ENCODE measurements at places on chromosomes 3 and 15. TPM values are rescaled to one million over a fixed set of nuclear protein-coding genes. Genes with fewer than 3 reads are reported as not detected.

The GOLGA6L10 gene
- total RNA-seq: 1.1 TPM

The SPATA12 gene
- not detected for total RNA-seq

The CFAP161 gene
- 0.16 TPM for total RNA-seq

The RASGRF1 gene
- total RNA-seq: under 0.01 TPM

The LARP6 gene
- 93.6 TPM for total RNA-seq

The WWTR1 gene
- total RNA-seq: 23.2 TPM

The EPHB1 gene
- 0.63 TPM for total RNA-seq

The RASL12 gene
- 31.7 TPM for total RNA-seq

The TGM4 gene
- total RNA-seq: under 0.01 TPM

The RYR3 gene
- under 0.01 TPM for total RNA-seq

Measured in bronchial smooth muscle cell (primary cell).